Stimulated activated CD4-positive, alpha-beta T cell treated with anti-CD3 and anti-CD28 coated beads, TNF-alpha, amount 100 ng/mL, for 1 hour (primary cell): ENCODE measurements at places on chromosomes 1 and 21.

DNA sequence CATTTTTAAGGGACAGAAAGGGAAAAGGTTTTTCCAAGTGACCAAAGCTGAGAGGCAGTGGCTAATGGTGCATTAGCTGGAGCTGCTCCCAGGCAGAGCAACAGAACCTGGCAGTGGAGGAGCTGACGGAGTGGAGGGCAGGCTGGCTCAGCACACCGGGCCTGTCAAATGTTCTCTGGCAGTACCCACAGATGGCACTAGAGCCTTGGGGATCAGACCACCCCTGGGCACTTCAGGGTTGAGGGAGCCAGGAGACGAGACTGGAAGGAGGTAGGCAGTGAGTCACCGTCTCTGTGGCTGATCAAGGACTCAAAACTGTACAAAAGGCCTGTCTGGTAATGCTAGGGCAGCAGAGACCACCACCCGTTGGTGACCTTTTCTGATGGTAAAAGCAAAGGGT lies 121.7 kb upstream of the KIAA0040 start:
- DNase-seq = no peak

GRCh38 chr1:6110326-6110725 lies 64.6 kb downstream of the KCNAB2 start:
- no peak for DNase-seq

- DNase-seq = no peak
Observed at GRCh38 chr1:169733924-169734323, at the start of gene SELE. SELE (minus strand) TSS chr1:169734079; CDS start chr1:169733612, 467 bp downstream.

DNA sequence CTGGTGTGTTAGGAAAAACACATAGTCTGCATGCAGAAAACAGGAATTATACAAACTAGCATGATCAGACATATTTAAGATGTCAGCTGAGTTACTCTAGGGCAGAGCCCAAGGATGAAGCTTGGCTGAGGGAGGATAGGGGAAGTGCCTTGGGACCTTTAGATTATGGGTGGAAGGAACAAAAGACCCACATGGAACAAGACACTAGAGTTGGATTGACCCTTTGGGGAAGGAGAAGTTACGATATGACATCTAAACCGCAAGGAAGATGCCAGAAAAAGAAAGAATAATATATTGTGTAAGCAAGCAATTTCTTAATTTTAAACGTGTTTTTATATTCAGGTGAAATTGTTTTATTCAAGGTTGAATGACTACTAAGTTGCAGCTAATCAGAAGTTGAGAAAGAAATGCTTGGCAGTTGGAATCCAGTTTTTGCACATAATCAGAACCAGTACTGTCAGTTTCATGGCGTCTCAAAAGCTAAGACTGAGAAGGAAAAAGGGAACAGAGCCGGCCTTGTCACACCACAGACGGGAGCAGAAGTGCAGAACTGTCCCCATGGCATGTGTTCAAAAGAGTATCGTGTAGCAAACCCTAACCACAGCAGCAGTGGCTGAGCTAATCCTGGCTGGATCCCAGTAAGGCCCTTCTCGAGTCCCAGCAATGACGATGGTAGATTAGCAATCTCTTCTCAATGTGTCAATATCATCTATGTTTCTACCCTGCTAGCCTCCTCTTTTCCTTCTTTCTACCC lies 31.2 kb upstream of the IFNAR2 start:
- DNase-seq = no peak

DNA sequence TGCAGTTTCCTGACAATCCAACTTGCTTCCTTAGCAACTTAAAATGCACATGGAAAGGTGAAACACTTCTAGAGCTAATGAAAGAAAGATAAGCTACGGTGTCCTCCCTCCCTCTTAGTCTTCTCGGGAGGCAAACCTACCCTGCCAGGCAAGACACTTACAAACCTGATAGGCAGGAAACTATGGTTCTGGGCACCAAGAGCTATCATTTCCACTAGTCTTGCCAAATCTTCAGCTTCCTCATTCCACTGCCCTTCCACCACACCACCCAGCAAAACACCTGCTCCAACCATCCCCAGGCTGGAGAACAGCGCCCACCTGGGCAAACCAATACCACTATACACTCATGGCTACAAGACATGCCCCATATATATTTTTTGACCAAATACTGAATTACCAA lies 15.2 kb downstream of the NDC1 start:
- DNase-seq = no peak

GRCh38 chr1:109762821-109763645 lies 690 bp downstream of the EPS8L3 start:
- DNase-seq = no peak

GRCh38 chr1:150141452-150141851 lies 8.3 kb upstream of the PLEKHO1 start:
- DNase-seq = no peak

- no peak for DNase-seq
Observed at GRCh38 chr1:91846007-91846638, 39.8 kb downstream of the TGFBR3 start.

- no peak for DNase-seq
Observed at GRCh38 chr1:40848530-40849189, 13.5 kb downstream of the CITED4 start.

- no peak for DNase-seq
Observed at GRCh38 chr1:28776341-28776740, 35.6 kb upstream of the OPRD1 start.

- no peak for DNase-seq
Observed at GRCh38 chr1:54973205-54973921, 7.1 kb upstream of the TMEM61 start.

DNA sequence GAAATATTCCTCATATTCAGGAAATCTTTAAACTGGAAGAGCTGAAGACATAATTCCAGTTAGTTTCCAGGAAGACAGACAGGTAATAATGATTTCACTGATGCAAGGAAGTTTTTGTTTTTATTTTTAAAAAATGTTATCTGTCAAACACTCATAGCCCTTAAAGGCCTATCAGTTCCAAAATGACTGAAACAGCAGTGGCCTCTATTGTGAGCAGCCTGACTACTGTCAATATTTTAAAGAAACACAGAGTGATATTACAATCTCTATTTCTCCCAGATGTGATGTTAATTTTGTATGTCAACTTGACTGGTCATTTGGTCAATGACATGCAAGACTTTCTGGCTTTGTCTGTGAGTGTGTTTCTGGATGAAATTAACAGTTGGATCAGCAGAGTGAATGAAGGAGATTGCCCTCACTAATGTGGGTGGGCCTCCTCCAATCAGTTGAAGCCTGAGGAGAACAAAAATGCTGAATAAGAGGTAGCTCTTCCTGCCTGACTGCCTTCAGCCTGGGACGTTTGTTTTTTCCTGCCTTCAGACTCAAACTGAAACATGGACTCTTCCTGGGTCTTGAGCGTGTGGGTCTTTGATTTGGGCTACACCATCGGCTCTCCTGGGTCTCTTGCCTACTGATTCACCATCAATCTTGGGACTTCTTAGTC lies 31.3 kb upstream of the SLC30A10 start:
- DNase-seq = no peak

DNA sequence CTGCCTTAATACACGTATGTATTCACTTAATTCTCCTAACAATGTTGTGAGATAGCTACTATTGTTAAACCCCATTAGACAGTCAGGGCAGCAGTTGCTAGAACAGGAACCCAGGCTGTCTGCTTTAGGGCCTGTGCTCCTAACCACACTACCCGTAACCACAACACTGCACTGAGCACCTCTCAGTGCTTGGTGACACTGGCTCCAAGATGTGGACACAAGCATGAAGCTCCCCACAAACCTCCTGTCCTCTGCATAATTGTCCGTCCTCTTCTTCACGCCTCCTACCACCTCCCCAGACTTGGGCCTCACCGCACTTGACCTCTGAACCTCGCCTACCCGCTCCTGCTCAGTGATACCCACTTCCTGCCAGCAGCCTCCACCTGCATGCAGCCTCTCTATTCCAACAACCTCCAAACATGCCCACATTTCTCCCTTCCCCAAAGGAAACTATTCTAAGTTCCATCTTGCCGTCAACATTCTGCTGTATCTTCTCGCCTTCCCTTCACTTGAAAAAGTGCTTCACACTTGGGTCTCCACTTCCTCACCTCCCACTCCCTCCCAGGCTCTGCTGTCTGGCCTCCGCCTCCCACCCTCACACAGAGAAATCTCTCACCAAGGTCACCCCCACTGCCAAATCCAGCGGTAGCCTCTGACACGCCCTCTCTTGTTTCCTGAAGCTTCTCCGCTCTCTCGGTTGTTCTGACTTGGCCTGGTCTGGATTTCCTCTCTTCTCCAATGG lies 14.6 kb upstream of the AHDC1 start:
- no peak for DNase-seq

DNA sequence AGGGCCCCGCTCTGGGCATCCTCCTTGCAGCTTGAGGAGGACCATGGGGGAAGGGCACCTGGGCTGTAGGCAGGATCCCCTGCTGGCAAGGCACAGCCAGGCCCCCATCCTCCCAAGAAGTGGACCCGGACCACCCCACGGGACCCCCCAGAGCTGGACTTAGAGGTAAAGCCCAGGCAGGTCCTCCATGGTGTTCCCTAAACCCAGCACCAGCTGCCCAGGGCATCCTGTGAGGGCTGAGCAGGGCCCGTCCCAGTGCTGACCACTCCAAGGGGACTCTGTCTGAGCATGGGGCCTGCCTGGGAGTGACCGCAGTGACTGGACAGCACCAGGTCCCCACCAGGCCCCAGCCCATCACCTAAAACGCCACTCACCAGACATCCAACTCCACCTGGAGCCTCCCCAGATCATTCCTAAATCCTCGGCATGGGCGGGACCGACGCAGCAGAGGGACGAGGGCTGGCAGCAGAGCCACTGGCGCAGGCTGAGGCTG lies 21.3 kb downstream of the COL6A2 start:
- no peak for DNase-seq
